Omental fat pad (tissue), 4 donors: ENCODE measurements at places on chromosomes 12 and 14.

GRCh38 chr12:71426300-71427047 lies 13.1 kb upstream of the LGR5 start:
- no peak for DNase-seq

GRCh38 chr12:9751204-9752144 lies 9.2 kb downstream of the CD69 start:
- DNase-seq: no peak

DNA sequence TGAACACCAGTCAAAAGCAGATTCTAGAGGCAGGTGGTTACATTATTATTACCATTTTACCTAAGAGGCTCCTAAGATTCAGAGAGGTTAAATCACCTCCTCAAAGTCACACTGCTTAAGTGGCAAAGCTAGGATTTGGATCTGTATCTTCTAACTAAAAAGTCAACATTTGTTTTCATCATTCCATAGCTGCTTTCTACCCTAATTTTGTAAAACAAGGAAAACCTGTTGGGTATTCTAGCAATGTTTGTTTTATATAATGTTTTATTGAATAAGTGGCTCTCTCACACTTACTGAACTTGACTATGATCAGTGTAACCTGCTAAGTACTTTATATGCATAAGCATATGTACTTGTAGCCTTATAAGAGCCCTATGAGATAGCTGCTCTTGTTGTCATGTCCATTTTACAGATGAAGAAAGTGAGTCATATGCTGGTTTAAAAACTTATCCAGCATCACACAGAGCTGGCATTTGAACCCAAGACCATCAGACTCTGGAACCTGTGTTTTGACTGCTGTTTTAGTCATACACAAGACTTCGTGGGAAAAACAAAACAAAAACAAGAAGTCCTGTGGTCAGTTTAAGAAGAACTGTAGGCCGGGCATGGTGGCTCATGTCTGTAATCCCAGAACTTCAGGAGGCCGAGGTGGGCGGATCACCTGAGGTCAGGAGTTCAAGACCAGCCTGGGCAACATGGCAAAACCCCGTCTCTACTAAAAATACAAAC lies 31.7 kb upstream of the EVL start:
- DNase-seq: no peak

DNA sequence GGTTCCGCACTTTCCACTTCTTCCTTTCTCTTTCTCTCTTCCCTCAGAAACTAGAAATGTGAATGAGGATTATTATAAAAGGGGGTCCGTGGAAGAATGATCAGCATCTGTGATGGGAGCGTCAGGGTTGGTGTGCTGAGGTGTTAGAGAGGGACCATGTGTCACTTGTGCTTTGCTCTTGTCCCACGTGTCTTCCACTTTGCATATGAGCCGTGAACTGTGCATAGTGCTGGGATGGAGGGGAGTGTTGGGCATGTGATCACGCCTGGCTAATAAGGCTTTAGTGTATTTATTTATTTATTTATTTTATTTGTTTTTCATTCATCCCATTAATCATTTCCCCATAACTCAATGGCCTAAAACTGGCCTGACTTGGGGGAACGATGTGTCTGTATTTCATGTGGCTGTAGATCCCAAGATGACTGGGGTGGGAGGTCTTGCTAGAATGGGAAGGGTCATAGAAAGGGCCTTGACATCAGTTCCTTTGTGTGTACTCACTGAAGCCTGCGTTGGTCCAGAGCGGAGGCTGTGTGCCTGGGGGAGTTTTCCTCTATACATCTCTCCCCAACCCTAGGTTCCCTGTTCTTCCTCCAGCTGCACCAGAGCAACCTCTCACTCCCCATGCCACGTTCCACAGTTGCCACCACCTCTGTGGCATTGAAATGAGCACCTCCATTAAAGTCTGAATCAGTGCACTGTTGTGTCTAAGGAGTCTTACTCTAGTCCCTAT lies 4.6 kb upstream of the ATN1 start:
- DNase-seq: no peak

GRCh38 chr12:42679466-42679865 lies 89.9 kb upstream of the PRICKLE1 start:
- DNase-seq: no peak

- DNase-seq: no peak
Observed at GRCh38 chr12:84507956-84508850, 404.4 kb downstream of the SLC6A15 start.

- DNase-seq: no peak
Observed at GRCh38 chr12:30166006-30166795, 382.5 kb upstream of the TMTC1 start.

DNA sequence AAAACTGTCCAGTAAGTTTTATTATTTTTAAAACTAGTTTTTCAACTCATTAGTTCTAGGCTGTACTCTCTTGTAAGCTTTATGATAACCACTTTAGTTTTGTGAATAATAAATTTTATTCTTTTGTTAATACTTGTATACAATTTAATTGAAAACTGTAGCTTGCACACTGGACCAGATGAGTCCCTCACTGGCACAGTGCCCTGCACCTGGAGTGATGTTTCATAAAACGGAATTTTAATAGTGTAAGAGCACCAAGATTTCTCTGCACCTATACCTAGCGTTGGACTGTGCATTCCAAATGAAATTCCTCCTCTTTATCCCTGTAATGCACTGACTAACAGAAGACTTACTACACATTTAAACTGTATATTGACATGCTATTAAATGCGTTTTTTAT lies 80.8 kb downstream of the PRIMA1 start:
- DNase-seq: no peak
